Peyer's patch (tissue), 4 donors: ENCODE measurements at places on chromosomes 11 and 22. TPM values are rescaled to one million over a fixed set of nuclear protein-coding genes. Genes with fewer than 3 reads are reported as not detected.

DNA sequence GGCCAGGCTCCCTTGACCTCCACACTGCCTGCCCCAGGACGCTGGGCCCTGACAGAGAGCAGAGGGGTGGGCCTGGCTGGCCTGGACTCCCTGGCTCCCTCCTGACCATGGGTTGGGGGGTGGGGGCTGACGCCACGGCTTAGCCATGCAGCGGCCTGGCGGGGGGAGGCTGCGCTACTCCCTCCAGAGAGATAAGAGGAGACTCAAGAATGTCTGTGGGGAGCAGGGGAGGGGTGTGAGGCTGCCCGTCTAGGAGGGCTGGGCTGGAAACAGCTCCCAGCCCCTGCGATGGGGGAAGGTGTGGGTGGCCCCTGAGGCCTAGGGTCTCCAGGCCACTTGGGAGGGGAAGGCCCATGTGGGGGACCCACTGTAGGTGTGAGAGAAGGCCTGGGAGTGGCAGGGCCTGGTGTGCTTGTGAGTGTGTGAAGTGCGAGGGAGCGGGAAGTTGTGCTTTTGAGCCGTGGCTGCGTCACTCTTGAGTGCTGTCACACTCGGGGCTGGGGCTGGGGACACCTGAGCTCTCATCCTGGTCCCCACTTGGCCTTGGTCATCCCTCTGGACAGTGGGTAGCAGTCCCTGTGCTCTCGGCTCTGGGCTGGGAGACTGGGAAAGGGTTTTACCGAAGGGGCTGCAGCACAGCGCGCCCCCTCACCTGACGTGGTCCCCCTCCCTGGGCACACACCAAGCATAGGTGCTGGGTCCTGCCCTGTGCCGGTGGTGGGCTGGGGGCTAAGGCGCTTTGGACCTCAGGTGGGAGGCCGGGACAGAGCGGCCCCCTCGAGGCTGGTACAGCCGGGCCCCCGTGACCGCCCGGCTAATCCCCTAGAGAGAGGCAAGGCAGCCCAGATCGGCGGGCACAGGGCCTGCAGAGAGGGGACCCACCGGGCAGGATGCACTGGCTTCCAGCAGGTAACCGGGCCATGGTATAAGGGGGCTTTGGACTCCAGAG lies 2.4 kb downstream of the MYRF start:
- H3K27ac ChIP-seq = no peak overlapping the region
- H3K27me3 ChIP-seq = no peaks in the 10 kb centered on the region
- no peaks in the 10 kb centered on the region for H3K4me1 ChIP-seq
- peak overlapping the region; percentile 87 for H3K4me3 ChIP-seq

- H3K27me3 ChIP-seq = no peaks in the 10 kb centered on the region
- H3K27ac ChIP-seq = no peak overlapping the region
- H3K36me3 ChIP-seq = no peaks in the 10 kb centered on the region
- no peak overlapping the region for H3K4me3 ChIP-seq
Measured at GRCh38 chr11:35009191-35009943, 92.9 kb downstream of the PDHX start.

- H3K27me3 ChIP-seq = no peaks in the 10 kb centered on the region
- no peaks in the 10 kb centered on the region for H3K36me3 ChIP-seq
- H3K27ac ChIP-seq = no peak overlapping the region
- no peak for DNase-seq
- H3K4me1 ChIP-seq = no peaks in the 10 kb centered on the region
- no peak overlapping the region for H3K4me3 ChIP-seq
Measured at GRCh38 chr22:48135592-48135991, 1373.1 kb downstream of the TBC1D22A start.

AQP11 gene
- 5.0 TPM for total RNA-seq

DNA sequence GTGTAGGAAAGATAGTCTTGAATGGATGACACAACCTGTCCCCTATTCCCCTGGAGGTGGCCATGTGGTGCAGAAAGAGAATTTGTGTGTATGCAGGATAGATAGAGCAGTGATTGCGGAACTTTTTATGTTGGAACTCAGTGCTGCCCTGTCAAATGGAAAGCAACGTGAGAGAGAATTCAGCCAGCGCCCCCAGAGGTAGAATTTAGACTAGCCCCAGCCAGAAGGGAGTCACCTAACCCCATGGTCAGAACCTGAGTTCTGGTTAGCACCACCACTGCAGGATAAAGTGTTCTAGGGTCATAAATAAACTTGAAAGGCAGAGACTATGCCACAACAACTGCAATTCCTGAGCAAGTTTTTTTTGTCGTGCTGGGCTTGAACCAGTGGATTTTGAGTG lies 152.9 kb upstream of the GRIA4 start:
- H3K4me1 ChIP-seq = no peaks in the 10 kb centered on the region
- H3K27me3 ChIP-seq = no peaks in the 10 kb centered on the region
- no peak overlapping the region for H3K27ac ChIP-seq

PSMA1 gene
- 61.9 TPM for total RNA-seq

DNA sequence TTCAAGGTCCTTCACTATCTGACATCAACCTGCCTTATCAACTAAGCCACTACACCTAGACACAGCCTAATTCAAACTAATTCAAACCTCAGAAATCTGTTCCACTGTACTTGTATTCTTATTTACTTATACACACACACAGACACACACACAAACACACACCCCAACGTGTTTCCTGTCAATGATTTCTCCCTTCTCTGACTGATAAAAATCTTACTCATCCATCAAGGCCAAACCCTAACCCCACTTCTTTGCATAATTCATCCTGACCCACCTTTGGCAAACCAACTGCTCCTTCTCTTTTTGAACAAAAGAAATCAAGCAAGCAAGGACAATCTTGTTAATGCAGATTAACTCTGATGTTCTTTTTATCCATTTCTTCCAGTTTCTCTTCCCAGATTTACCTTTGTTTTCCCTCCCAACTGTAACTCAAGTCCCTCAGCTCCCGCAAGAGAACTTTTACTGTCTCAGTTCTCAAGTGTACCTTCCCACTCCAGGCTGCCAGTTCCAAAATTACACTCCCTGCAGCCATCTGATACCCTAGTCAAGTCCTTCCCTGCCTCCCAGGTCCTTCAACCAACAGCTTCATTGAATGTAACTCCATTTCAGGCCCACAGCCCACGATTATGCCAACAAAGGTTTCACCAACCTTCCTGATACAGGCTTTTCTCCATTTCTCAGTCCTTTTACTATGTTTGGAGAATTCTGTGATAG lies 78.3 kb downstream of the PAK1 start:
- no peak overlapping the region for H3K27ac ChIP-seq
- no peaks in the 10 kb centered on the region for H3K36me3 ChIP-seq
- peaks cover 3% of the 10 kb centered on the region for H3K4me1 ChIP-seq

DNA sequence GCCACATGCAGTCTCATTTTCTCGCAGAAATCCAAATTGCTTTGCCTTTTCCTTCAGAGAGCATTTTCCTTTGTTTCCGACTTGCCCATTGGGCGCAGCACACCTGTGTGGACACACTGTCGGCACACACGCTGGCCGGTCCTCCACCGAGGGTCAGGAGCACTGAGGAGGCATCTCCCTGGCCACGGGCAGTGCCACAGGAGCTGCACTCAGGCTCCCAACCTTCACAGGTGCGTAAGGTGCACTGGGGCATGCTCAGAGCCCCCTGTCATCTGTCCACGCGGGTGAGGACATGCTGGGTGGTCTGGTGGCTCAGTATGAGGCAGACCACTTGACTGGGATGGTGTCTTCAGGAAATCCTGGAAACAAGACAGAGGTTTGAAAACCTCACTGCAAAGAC lies 779.1 kb downstream of the BRD1 start:
- H3K27ac ChIP-seq = no peak overlapping the region
- no peaks in the 10 kb centered on the region for H3K4me1 ChIP-seq
- H3K27me3 ChIP-seq = no peaks in the 10 kb centered on the region
- no peaks in the 10 kb centered on the region for H3K36me3 ChIP-seq

DNA sequence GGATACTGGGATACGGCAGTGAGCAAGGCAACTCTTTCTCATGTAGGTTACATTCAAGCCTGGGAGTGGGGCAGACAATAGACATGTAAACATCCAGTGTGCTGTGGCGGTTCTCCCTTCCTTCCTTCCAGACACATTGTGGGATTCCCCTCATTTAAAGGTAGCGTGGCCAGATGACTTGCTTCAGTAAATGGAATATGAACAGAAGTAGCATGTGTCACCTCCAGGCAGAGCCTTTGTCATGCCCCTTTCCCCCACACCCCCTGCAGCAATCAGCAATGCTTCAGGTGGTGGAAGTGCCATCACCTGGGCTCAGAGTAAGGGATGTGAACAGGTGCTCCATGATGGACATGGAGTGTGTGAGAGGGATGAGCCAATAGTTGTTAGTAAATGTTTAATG lies 34.8 kb upstream of the TTC12 start:
- H3K27me3 ChIP-seq = no peaks in the 10 kb centered on the region
- no peak for DNase-seq
- no peak overlapping the region for H3K27ac ChIP-seq
- no peak overlapping the region for H3K4me3 ChIP-seq

RAG2 gene
- not detected for total RNA-seq

DNA sequence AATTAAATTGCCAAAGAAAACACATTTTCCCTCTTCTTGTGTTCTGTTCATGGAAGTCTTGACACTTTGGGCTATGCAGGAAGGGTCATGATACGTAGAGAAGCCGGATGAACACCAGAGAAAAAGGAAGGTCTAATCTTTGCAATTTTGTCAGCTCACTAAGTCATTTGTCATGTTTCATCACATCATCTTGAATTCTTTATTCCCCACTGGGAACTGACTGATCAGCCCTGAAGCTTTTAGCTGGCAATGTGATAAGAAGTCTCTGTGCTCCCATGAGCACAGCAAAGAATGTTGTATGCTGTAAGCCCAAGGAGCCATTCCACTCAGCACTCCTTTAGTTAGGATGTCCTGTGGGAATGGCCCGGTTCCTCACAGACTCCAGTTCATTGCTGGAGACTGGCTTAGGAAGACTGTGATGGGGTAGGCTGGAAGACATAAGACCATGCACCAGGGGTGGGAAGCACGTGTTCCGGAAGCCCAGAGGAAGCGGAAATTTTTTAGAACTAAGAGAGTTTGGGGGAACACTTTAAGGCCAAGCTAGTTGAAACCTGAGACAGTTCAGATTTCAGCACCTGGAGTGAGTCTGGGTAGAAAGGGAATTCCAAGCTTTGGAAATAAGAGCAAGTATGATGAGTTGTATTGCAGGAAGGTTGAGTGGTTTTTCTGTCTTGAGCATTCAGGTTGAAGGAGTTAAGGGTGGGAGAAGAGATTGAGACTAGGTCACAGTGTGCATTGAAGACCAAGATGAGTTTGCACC lies 306.7 kb upstream of the MTNR1B start:
- no peak for DNase-seq
- no peaks in the 10 kb centered on the region for H3K4me1 ChIP-seq
- no peak overlapping the region for H3K27ac ChIP-seq
- no peaks in the 10 kb centered on the region for H3K36me3 ChIP-seq

DNA sequence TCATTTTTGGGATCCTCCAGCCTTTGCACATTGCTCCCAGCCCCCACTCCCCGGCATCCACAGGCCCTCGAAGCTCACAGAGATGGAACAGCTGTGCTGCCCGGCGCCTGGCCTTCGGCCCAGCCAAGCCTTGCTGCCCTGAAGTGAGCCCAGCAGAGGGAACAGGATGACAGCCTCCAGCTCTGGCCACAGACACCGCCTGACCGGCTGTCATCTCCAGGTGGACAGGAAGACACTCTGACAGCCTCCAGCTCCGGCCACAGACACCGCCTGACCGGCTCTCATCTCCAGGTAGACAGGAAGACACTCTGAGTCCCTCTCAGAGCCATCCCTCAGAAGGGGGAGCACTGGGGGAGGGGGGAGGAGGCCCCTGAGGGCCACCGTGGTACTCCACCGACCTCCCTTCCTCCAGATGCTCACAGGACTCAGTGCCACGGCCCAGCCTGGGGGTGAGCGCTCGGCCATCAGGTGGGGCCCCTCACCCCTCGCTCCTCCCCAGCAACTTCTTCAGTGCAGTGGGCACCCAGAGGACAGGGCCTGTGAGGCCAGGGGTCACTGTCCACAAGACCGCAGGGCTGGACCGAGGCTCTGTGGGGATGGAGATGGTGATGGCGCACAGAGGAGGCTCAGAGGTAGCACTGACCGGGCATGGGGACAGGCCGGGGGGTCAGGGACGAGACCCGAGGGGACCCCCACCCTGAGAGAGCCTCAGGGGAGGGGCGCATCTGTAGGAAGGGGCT lies 58.6 kb downstream of the BRD1 start:
- peak; percentile 48 for DNase-seq
- H3K27me3 ChIP-seq = no peaks in the 10 kb centered on the region
- no peaks in the 10 kb centered on the region for H3K4me1 ChIP-seq
- no peak overlapping the region for H3K27ac ChIP-seq
- H3K36me3 ChIP-seq = no peaks in the 10 kb centered on the region

GRCh38 chr22:29080106-29080975 lies 7.5 kb downstream of the KREMEN1 start:
- H3K36me3 ChIP-seq = no peaks in the 10 kb centered on the region
- no peak overlapping the region for H3K27ac ChIP-seq
- peaks cover 40% of the 10 kb centered on the region for H3K4me1 ChIP-seq
- DNase-seq = no peak
- H3K27me3 ChIP-seq = no peaks in the 10 kb centered on the region
- H3K4me3 ChIP-seq = no peak overlapping the region

DNA sequence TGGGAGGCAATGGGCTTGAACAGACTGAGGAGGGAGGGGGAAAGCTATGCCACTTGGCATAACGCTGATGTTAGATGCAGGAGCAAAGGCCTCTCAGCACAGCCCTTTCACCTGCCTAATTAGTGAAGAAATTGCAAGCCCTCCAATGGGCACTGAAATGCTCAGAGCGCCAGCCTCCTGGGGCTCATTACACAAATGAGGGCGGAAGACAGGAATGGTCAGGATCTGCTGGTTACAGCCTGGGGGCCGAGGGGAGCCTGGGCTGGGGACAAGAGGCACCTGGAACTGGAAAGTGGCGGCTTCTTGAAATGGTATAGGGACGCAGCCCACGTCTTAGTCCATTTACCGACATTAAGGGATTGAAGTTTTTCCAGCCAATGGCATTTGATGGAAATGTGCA lies 50.2 kb upstream of the PLET1 start:
- no peak overlapping the region for H3K27ac ChIP-seq
- H3K36me3 ChIP-seq = no peaks in the 10 kb centered on the region
- no peak overlapping the region for H3K4me3 ChIP-seq

DDTL gene
- total RNA-seq = 9.9 TPM

DNA sequence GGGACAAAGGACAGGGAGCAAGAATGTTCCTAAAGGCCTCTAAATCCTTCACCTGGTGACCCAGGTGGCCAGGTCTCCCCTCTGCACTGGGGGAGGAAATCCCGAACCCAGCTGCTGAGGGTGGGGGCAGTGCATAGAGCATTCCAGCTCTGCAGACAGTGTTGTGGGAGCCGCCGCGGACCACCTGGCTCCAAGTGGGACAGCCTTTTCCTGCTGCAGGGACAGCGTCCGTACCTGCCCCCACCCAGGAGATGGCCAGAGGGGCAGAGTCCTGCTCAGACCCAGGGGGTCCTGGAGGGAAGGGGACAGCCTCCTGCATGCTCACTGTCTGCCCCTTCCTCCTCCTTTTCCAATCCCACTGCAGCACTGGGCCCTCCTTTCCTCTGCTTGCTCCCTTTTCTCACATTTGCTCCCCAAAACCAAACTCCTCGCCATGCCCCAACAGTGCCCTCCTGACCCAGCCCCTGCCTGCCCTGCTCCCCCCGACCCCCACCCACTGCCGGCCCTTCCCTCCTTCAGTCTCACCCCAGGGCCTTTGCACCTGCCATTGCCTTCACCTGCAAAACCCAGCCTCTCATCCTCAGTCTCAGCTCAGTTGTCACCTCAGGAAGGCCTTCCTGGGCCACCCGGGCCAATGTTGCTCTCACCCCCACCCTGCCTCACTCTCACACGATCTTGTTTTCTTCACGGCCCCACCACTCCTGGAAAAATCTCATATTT lies 12.8 kb downstream of the PNPLA5 start:
- DNase-seq = no peak
- no peak overlapping the region for H3K4me3 ChIP-seq
- no peaks in the 10 kb centered on the region for H3K27me3 ChIP-seq
- H3K4me1 ChIP-seq = no peaks in the 10 kb centered on the region
- no peak overlapping the region for H3K27ac ChIP-seq

- H3K27ac ChIP-seq = peak overlapping the region; percentile 67
- H3K36me3 ChIP-seq = no peaks in the 10 kb centered on the region
- no peaks in the 10 kb centered on the region for H3K27me3 ChIP-seq
- peak overlapping the region; percentile 36 for H3K4me3 ChIP-seq
Measured at GRCh38 chr11:61828629-61829407, 718 bp downstream of the FADS2 start.
